ENCODE measurements at places on chromosomes 2 and 18.

GRCh38 chr18:44673256-44673880 is 7.3 kb upstream of the SETBP1 start:
- DNase-seq, result no peak

DNA sequence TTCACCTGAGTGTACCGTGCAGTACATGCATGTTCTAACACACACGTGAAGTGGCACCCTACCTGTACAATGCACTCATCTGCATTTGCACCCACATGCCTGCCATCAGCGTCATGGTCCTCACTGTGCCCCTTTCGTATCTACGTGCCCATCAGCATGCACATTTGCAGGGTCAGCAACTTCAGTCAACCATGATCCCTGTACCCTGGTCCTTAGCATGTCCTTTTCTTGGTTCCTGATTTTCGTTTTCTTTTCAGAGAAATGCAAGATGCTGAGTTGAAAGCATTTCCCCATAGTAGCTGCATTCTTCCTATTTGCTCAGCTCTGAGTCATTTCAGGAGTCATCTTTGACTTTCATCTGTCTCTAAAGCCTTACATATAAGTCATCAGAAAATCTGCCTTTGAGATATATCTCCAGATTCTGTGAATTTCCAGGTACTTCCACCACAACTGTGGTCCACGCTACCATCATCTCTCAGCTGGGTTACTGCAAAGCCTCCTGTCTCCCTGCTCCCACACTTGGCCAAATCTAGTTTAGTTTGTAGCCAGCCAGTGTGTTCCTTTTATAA is 14.7 kb upstream of the PUM2 start:
- DNase-seq, result peak; percentile 10

GRCh38 chr2:2321200-2321540 is 9.9 kb downstream of the MYT1L start:
- DNase-seq, result no peak

- DNase-seq, result peak; percentile 87
These were observed 267.6 kb upstream of the RAB12 start for GRCh38 chr18:8341481-8342230.

- DNase-seq, result no peak
These were observed 225.4 kb downstream of the STK39 start for GRCh38 chr2:168021800-168022587.

DNA sequence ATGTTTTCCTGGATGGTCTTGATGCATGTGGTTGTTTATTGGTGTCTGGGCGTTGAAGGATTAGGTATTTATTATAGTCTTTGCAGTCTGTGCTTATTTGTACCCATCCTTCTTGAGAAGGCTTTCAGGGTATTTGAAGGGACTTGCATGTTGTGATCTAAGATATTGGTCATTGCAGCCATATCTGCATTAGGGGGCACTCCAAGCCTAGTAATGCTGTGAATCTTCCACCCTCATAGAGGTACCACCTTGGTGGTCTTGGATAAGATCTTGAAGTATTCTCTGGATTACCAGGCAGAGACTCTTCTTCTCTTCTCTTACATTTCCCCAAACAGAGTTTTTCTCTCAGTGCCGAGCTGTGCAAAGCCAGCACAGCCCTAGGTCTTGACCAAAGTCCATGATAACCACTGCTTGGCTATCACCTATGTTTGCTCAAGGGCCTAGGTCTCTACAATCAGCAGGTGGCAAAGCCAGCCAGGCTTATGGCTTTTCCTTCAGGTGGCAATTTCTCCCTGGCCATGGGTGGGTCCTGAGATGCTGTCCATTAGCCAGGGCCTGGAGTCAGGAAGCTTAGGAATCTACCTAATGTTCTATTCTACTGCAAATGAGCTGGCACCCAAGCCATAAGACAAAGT is 15.4 kb upstream of the PPP1R1C start:
- DNase-seq, result no peak

DNA sequence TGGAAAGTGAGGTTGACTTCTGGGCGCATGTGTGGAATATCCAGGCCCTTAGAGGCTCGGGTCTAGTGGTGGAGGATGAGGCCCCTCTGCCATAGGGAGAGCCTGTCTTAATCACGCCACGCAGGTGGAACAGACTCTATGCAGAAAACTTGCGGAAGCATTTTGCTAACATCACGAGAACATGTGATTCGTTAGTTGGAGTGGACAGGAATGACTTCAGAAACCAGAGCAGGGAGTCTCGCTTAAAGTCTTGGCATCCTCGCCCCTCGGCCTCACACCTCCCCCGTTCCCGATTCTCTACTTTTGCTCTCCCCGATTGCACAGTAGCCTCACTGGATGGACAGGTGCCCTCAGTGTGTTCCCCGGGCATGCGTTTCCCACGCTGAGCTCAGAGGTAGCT is 333.4 kb downstream of the GBX2 start:
- no peak for DNase-seq

GRCh38 chr2:100483895-100484294 is 13.6 kb downstream of the NMS start:
- no peak for DNase-seq

- peak; percentile 8 for DNase-seq
These were observed 61.2 kb downstream of the LRPPRC start for GRCh38 chr2:43934567-43934966.

GRCh38 chr2:136651456-136652010 is 113.8 kb upstream of the THSD7B start:
- no peak for DNase-seq

DNA sequence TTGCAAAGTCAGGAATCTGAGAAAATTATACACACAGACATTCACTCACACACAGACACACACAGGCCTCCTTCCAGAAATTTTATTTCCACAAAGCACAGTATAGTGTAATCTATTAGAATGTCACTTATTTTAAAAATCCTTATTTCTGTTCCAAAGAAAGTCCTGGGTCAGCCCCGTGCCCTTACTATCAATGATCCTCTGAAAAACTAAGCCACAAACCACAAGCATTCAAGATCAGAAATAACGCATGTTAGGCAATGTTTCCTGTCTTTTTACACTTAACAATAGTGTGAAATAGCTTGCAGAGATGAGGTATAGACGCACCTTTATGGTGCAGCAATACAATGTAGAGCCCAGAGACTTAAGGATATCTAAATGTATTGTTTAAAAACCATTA is 25.8 kb downstream of the TBC1D8 start:
- peak; percentile 43 for DNase-seq

DNA sequence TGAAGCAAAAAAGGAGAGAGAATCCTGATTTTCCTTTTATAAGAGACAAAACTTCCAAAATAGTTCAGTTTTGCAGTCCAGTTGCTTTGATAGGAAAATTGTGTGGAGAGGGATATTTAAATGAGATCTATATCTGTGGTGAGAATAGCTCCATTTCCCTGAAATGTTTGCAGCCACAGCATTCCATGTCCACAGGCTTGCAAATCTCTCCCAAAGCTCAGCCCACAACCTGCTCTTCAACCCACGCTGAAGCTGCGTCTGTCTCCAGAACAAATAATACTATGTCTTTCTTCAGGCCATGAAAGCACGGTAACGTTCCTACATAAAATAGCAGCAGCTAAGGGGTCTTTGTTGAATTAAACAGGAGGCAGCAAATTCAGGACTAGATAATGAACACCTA is 31.8 kb downstream of the TMEM17 start:
- DNase-seq, result no peak

Data from kidney glomerular epithelial cell (primary cell).